GM23338 (cell line): ENCODE measurements at places on chromosomes 1 and 21. TPM values are rescaled to one million over a fixed set of nuclear protein-coding genes. Genes with fewer than 3 reads are reported as not detected.

DNA sequence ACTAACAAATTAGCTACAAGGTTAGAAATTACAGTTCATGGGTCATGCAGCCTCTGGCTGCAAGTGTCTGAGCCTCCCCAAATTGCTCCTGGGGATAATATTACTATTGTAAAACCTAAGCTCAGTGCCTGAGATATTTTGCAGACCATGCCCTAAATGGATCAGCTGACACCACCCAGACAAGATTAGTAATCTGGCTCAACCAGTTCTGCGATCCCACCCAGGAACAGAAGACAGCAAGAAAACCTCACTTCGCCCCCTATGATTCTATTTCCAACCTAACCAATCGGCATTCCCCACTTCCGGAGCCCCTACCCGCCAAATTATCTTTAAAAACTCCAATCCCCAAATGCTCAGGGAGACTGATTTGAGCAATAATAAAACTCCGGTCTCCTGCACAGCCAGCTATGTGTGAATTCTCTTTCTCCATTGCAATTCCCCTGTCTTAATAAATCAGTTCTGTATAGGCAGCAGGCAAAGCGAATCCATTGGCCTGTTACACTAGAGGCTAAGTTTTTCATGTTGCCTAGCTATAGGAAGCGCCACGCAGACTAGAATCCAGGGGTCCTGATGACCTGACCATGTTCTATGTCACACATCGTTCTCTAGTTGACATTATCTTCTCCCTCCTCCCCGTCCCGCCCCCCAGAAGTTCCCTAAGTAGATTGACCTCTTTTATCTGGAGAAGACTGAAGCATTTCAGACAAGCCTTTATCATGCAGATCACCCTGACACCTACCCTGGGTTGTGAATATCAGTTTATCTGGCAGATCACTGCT, 22.4 kb upstream of the ZFYVE9 start:
- DNase-seq: peak; percentile 14

LCE1B gene
- not detected in 2 replicates for total RNA-seq

GRCh38 chr1:227559926-227560325, 3.4 kb upstream of the ZNF678 start:
- DNase-seq: no peak

- no peak for DNase-seq
Measured at GRCh38 chr21:40186045-40186444, 318.8 kb downstream of the PCP4 start.

- DNase-seq: no peak
Measured at GRCh38 chr1:111212634-111213335, 12.3 kb upstream of the DENND2D start.

- no peak for DNase-seq
Measured at GRCh38 chr21:36021251-36021837, 39.0 kb downstream of the SETD4 start.

ST6GALNAC5 gene
- 12.7 and 19.2 TPM in 2 replicates for total RNA-seq
